ENCODE measurements at places on chromosomes 3 and 15.

DNA sequence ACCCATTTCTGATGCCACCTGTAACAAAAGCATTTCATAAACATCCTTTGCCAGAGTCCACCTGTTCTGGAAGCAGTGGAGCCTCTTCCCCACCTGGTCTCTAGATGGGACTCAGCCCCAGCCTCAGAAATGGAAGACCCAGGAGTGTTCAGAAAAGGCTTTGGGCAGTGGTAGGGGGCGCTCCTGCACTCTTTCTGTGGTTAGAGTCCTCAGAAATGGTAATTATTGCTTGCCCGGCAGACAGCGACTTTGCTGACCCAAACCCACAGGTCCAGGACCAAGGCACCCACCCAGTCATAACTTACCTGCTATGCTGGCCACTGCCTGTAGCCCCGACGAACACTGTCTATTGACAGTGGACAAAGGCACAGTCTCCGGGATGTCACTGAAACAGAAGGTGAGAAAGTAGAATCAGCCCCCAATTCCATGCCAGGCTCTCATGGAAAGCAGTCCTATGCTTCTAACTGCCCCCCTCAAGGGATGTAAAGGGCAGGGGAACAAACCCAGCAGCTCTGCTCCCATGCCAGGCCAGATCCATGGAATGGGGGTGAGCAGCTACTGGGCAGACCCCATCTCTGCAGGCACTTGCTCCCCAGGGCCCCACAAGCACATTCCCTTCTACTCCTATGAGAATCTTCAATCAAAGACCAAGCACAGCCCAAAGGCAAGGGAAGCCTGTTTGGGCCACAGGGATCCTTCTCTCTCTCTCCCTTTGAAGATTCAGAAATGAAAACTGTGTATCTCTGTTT, 5.1 kb downstream of the ACAA1 start:
- DNase-seq, result no peak

GRCh38 chr3:172126741-172127140, 87.4 kb downstream of the FNDC3B start:
- DNase-seq, result no peak

DNA sequence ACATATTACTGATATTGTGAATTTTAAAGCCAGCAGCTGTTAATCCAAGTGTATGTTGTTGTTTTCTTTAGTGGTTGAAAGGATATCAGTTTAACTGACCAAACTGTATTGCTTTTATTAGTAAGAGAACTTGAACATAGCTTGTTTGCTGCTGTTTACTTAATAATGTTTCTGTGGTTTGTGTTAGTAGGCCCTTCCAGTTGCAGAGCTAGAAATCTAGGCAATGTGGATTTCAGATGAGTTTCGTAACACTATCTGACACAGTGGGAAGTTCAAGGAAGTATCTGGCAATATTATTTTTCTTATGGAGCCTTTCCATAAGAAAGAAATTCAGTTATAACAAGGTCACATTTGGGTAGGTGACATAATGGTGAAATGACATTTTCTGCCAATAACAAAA, 18.5 kb downstream of the ZNF609 start:
- no peak for DNase-seq

- DNase-seq, result no peak
Observed at GRCh38 chr3:46378426-46378942, 7.7 kb downstream of the CCR5 start.

- no peak for DNase-seq
Observed at GRCh38 chr3:179179979-179180759, 32.0 kb downstream of the PIK3CA start.

DNA sequence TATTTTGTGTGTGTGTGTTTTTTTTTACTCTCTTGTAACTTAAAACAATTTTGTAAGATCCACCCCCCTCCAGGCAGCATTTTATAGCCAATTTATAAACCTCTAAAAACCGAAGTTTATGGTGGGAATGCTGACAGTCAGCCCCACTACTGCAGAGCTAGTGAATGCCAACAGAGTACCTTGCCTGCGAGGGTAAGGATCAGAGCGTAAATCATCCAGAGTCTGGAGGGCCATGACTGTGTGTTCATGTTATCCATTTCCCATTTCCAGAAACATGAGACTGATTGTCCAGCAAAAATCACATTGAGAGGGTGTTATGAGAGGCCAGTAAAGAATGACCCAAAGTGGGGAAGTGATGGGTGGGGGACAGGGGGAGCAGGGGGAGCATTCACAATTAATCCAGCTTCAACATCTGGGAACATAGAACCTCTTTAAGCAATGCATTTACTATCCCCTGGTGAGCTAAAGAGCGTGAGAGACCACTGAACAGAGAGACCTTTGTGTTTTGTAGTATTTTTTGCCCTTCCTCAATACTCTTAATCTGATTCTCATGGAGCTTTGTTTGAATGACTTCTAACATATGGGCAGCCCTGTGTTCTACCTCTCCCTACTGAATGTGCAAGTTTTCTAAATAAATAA, 464.5 kb downstream of the RBMS3 start:
- DNase-seq, result no peak

GRCh38 chr15:99466701-99467337, 99.0 kb upstream of the MEF2A start:
- no peak for DNase-seq

DNA sequence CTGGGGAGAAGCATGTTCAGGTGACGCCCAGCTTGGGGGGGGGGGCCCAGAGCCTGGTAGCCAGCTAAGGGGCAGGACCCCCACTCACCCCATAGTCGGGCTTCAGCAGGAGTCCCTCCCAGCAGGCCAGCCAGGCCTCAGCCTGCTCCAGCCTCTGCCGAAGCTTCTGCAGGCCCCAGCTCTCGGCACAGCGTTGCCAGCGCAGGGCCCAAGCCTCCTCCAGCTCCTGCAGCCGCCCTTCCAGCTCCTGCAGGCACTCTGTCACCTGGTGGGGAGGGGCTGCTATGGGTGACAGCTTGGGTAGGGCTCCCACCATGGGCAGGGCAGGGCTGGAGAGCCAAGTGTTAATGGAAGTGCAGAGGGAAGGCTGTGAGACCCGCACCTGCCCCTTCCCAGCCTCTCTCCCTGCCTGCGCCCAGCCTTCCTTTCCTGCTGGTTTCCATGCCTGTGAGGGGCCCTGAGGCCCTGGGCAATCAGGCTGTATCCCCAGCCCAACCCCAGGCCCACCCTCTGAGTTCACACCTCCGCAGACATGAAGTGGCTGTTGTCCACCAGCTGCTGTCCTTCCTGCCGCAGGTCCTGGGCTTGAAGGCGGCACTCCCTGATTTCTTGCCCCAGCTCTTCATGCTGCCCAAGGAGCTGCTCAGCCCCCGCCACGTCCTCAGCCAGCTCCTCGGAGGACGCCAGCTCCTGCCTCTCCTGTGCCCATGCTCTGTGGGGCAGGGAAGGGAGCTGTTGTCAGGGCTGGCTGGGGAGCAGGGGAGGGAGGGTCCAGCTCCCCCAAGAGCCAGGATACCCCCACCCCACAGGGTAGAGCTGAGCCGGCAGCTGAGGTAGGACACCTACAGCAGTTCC, 14.3 kb downstream of the PLA2G4B start:
- no peak for DNase-seq

DNA sequence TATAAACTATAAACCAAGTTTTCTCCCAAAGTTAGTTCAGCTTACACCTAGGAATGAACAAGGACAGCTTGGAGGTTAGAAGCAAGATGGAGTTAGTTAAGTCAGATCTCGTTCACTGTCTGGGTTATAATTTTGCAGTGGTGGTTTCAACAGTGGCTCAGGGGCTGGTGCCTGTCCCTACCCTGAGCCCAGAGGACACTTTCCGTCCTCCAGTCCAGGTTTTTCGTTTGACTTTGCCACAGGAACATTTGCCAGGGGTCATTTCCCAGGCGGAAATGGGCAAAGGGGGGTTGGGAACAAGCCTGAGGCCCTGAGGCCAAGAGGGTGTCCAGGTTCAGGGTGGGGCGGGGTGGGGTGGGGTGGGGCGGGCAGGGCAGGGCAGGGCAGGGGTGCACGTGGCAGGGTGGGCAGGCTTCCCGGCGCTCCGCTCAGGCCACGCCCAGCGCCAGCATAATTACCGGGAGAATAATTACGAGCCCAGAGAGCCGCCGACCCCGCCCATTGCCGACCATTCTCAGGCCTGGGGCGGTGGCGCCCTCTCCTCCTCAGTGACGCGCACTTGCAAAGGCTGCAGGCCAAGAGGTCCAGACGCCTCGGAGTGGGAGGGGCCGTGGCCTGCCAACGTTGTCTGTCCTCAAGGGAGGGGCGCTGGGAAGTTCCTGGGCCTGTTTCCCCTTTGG, 70.4 kb downstream of the KLF13 start:
- peak; percentile 71 for DNase-seq

GRCh38 chr3:33211444-33211843, 7.2 kb downstream of the SUSD5 start:
- peak; percentile 56 for DNase-seq

DNA sequence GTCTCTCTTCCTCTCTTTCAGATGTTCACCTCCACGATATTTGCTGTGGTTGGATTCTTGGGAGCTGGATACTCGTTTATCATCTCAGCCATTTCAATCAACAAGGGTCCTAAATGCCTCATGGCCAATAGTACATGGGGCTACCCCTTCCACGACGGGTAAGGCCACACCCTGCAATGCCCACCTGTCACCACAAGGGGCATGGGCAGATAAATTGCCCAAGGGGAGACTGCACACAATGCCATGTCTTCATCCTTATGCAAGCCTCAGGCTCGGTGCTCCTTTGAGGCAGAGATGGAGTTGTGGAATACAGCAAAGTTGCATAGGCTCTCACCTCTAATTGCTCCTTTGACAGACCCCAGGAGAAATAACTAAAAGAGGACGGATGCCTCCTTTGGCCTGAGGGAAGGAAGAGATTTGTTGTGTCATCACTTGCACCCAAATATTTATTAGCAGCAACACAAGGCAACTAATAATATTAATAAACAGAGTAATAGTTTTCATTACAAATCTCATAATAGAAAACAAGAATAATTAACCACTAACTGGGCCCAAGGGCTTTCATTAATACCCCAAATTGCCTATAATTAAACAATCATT, 13.2 kb downstream of the TM4SF4 start:
- no peak for DNase-seq

GRCh38 chr3:197598404-197598980, 42.7 kb upstream of the BDH1 start:
- DNase-seq, result no peak

- no peak for DNase-seq
Observed at GRCh38 chr15:60128000-60128376, 123.9 kb downstream of the FOXB1 start.

GRCh38 chr3:56366641-56367162, 101.6 kb downstream of the ERC2 start:
- no peak for DNase-seq

DNA sequence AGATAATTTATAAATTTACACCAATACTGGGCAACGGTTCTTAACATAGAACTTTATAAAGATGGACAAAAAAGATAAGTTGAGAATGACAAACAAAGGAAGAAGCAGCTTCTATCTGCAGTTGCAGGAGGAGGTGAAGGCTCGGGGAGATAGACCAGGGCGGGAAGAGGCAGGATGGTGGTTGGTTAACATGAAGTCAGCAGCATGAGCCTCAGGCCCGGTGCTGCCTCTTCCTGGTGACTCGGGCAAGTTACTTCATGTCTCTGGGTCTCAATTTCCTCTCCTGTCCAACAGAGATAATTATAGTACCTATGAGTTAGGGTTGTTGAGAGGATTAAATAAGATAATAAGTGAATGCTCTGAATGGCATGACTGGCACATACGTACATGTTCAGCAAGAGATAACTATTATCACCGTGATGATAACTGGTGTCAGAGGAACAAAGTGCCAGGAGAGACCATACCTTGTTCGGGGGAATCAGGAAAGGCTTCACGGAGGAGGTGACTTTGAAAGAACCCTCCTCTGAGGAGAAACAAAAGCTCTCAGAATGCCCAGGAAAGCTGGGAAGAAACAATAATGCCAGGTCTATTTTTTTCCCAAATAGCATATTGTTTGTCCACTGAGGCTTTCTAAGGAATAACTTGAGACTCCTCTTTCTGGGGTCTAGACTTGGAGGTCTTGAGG, 4.4 kb downstream of the PAK6 start:
- no peak for DNase-seq

DNA sequence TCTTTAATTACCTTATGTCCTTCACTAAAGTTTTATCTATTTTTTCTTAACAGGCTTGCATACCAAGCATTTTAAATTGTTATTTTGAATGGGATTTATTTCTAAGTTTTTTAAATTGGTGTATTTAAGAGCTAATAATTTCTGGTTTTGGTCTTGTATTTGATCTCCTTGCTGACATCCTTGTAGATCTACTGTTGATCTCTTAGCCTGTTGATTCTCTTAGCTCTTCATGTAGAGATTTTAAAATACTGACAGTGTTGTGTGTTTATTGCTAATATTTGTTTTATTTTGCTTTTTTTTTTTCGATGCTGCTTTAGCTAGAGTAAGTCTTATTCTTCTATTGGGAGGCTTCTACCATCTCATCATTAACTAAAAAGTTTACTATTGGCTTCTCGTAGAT, 65.5 kb downstream of the PLCL2 start:
- DNase-seq, result no peak

GRCh38 chr3:174955513-174956016, 96.4 kb downstream of the NAALADL2 start:
- no peak for DNase-seq

- DNase-seq, result no peak
Observed at GRCh38 chr3:65173841-65174240, 486.0 kb upstream of the ADAMTS9 start.

- peak; percentile 11 for DNase-seq
Observed at GRCh38 chr15:68434021-68434420, 2.1 kb upstream of the ITGA11 start.

- no peak for DNase-seq
Observed at GRCh38 chr15:38636597-38636996, 72.0 kb upstream of the RASGRP1 start.

- DNase-seq, result no peak
Observed at GRCh38 chr3:4584456-4585249, 91.5 kb downstream of the ITPR1 start.

DNA sequence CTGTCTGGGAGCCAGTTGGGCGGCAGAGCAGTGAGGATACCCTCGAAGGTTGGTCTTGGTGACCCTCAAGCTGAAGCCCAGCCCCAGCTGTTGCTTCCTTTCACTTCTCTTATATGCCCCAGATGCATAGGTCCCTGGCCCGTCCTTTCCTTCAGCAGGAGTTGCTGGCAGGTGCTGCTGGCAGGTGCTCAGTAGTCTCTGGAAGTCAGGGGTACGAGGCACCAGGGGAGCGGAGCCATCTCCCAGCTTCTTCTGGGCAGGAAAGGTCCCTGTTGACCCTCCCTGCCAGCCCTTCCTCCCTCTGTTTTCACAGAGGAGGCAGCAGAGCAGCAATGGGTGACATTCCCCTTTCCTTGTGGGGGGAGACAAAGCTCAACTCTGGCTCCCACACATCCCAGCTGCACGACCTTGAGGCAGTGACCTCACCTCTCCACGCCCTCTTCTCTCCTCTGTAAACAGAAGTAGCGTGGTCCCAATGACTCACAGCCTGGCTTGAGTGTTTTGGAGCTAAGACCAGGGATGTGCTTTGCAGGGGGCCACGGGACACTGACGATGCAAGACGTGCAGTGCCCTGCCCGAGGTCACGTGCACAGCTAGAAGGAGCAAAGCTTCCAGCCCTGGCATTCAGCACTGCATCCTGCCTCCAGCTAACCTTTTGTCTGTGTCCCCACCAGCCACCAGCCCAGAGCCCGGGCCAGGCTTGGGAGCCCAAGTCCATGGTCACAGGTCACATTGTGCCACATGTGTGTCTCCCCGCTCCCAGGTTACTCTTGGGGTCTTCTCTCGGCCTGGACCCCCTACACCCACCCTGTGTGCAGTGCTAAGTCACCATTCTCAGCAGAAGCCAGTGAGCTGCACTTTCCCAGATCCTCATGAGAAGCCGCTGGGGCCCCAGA, 49.7 kb downstream of the SLC6A6 start:
- DNase-seq, result no peak

GRCh38 chr15:49747340-49747739, 126.5 kb downstream of the DTWD1 start:
- DNase-seq, result no peak
